NCI-H187 treated with DMSO at 0.1 percent for 48 hours (cell line): ENCODE measurements at places on chromosomes 7 and 10.
A peak's percentile ranks its signal among the peaks of the same experiment; 100 is the strongest.

- DNase-seq = no peak
These were observed 87.5 kb upstream of the PDCD4 start for GRCh38 chr10:110784198-110784597.

DNA sequence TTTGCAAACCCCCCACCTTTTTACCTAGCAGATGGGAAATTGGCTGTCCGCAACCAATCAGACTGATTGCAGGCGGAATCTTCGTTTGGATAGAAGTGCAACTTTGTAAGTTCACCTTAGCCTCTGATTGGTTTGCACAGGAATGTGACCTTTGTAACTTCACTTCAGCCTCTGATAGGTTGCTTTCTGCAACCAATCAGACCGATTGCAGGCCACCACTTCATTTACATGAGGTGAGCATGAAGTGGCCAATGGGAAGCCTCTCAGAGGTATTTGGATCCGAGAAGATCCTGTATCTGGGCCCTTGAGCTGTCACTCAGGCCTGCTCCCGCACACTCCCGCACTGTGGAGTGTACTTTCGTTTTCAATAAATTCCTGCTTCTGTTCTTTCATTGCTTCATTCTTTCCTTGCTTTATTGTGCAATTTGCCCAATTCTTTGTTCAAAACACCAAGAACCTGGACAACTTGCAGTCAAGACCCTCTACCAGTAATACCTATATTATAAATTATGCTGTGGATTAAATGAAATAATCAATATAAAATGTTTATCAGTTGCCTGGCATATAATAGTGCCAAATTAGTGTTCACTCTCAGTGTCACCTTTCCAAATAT is 491.4 kb downstream of the PLXNA4 start:
- DNase-seq = no peak

GRCh38 chr10:18059826-18060559 is 80.2 kb upstream of the CACNB2 start:
- DNase-seq = no peak

DNA sequence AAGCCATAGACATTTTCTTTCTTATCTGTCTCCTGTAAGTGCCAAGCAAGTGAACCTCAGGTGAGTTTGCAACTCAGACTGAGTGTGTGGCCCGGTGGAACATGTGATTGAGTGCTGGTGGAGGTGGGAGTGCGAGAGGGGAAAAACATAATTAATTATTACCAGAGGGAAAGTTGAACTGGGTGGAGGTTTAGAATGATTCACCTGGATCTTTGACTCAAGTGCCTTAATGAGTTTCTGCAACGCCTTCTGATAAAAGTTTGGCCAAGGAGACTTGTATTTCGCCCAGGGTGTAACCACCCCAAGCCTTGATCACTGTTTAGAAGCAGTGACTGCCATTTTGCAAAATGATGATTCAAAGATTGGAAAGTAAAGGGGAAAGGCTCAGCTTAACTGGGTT is 513.9 kb downstream of the GATA3 start:
- no peak for DNase-seq

GRCh38 chr10:107163881-107164861 is at the start of gene SORCS1:
TSS of gene SORCS1 (minus strand) at chr10:107164706.
- DNase-seq = no peak

DNA sequence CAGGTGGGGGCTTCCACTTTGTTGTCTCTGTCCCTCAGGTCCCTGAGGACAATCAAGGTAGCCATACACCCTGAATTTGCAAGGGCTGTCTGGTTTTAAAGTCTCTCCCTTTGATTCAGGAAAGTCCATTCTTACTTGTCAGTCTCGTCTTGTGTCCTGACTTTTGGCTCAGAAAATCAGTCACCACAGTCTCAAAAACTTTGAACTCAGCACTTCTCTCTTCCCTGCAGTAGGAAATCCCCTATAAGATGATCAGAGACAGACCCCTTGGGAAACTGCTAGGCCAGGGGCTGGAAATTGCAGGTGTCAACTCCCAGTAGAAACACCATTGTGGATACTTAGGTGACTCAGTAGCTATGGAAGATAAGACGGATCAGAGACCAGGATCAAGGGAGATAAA is 73.1 kb downstream of the CDC123 start:
- no peak for DNase-seq

- no peak for DNase-seq
These were observed 551.5 kb downstream of the KCNMA1 start for GRCh38 chr10:77086081-77086480.

DNA sequence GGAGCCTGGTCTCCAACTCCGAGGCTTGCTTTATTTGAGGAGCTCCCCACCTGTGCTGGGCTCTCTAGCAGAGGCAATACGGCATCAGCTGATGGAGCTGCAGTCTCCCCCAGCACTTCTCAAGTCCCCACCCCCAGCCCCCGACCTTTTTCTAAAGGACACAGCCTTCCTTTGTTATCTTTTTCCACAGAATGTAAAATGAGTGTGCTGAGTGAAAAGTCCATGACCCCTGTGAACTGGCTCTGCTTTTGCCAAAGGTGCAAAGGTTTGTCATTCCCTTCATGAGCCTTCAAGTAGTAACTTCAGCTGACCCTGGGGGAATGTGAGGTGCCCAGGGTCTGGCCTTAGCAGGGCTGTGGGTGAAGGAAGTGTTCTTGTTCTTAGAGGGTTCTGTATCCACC is 25.5 kb downstream of the LRRC4 start:
- no peak for DNase-seq

- DNase-seq = no peak
These were observed 7.7 kb upstream of the OPN1SW start for GRCh38 chr7:128783143-128783861.

DNA sequence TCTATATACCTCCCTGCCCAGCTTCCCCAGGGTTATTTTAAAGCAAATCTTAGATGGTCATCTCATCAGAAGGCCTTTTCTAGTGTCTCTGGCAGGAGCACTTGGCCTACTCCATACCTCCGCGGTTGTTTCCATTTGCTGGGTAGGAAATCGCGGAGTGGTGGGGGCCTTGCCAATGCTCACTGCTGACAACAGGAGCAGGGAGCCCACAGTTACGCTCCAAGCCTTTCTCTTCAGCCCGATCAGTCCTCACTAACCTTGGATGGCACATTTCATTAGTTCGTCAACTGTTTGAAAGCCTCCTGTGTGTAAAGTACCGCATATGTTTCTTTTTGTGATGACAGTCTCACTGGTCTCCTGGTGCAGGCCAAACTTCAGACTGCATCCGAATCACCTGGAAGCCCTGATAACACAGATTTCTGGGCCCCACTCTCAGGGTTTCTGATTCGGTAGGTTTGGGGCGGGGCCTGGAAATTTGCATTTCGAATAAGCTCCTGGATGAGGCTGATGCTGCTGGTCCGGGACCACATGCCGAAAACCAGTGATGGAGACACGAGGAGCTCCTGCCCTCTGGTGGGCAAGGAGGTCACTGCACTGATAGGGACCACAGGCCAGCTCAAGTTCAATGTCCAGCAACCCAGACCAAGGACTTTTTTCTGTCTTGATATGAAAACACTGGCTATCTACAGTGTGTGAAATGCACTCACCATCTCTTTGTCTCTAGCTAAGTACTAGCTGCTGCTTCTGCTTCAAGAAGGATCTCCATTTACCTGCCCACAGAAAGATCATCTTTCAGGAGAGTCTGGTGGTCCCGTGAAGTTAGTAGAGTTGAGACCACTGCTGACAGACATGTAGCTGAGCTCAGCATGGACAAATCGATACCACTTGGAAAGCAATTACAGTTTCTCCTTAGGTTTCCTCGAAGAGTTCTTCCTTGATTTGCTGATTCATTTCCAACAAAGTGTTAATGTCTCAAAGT is 14.0 kb downstream of the LRGUK start:
- DNase-seq = no peak

DNA sequence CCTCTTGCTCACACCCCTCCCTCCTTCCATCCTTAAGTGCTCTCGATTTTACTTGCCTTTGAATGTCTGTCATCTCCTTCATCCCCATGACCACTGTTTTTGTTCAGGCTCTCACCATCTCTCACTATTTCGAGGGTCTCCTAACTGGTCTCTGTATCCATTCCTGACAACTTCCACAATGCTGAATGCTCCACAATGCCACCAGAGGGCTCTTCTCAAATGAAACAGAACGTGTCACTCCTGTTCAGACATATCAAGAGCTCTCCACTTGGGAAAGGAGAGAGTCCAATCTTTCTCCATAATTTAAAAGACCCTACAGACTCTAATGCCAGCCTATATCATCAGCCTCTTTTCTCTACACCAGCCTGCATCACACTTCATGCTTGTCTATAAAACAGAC is 9.0 kb upstream of the SLC13A1 start:
- DNase-seq = no peak

DNA sequence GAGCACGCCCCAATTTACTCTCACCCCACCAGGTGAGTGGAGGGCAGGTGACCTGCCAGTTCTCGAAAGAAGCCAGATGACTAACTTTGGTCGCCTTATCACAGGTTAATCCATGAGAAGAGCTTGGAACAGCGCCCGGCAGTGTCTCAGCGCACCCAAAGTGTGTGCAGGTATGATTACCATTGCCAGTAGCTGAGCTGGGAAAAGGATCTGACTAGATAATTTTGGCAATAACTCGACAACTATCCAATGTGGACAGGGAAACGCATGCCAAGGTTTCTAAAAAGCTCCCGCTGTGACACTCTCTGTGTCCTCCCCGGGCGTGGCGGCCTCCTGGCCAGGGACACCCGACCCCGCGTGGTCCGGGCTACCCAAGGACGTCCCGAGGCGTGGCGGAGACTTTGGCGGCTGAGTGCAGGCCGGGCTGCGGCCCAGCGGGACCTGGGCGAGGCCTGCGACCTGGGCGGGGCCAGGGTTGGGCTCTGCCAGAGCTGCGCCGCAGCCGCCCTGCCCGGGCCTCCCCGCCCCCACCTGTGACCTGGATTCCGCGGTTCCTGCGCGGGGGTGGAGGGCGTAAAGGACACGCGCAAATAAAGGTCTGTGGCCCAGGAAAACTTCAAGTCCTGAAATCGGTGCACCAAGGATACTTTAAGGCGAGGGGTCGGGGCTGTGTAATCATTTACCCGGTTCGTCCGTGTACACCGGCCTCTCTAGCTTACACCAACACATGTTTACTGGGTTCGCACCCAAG is 13.7 kb upstream of the WAPL start:
- no peak for DNase-seq

DNA sequence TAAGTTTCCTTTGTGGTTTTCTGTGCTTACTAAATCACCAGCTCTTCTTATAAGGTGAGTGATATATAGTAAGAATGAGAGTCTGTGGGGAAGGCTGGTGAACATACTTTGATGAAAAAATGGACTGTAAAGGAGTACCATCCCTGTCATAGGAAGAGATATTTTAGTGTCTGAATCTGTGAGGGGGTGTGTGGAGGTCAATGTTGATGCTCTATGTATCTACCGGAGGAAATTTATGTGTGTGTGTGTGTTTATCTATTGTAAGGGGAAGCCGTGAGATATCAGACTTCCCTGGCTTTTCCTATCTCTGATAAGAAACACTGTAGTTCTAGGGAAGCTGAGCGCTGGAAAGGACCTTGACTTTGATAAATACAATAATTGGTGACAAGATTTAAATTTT is 179.0 kb downstream of the PCDH15 start:
- DNase-seq = no peak

DNA sequence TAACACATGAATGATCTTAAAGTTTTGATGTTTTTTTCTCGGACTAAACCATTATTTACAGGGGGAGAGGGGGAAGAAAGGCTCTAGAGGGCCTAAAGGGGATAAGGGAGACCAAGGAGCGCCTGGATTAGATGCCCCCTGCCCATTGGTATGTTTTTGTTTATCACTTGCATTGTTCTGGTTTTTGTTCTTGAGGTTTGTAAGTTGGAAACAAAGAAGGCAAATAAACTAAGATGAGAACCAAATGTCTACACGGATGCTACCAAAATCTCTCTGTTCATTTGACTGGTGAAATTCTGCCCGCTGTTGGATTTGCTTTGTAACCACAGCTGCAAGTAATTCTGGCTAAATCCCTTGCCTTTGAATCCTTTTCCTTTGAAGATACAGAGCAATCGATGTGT is 99.8 kb upstream of the MACROH2A2 start:
- DNase-seq = no peak

DNA sequence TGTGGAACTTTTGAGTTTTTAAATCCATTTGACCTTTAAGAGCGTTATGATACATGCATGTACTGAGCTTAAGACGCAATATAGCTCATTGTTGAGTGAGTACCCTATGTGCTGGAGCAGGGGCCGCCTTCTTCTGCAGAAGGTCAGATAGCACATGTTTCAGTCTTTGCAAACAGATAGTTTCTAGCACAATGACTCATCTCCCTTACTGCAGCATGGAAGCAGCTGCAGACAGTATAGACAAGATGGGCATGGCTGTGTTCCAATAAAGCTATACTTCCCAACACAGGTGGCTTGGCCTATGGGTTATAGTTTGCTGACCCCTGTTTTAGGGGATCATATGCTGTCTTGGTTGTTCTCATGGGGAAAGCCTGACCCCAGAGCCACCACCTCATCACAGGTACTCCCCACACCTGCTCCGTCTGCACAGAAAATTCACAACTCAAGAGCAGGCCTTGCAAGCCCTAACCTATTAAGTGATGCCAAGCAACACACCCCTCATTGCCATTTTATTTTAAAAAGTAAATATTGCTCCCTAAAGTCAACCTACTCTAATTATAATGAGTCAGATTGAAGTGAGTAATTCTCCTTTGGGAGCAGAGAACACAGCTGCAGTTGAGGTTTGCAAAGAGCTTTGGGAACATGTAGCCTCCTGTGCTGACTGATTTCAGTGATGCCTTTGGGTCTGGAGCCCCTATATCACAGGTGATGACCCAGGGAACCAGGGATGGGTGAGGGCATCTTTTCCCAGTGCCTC is 330.1 kb downstream of the PAXIP1 start:
- no peak for DNase-seq

- no peak for DNase-seq
These were observed 42.6 kb downstream of the DRGX start for GRCh38 chr10:49353026-49353894.

GRCh38 chr10:116371737-116372136 is 47.5 kb downstream of the CCDC172 start:
- DNase-seq = no peak

DNA sequence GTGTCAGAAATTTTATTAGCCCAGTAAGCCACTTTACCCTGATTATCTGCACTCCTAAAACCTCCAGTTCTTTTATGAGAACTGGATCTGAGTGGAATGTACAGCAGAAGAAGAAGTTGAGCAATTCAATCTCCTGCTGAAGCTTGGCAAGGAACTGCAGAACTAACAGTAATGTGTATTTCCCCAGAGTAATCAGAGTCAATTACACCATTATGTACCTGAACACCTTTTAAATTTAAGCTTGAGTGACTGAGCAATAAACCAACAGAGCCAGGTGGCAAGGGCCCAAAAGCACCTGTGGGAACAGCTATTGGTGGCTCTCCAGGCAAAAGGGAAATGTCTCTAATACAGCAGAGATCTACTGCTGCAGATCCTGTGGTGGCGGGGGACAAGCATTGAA is 40.1 kb upstream of the AKR1C2 start:
- DNase-seq = peak; percentile 72

DNA sequence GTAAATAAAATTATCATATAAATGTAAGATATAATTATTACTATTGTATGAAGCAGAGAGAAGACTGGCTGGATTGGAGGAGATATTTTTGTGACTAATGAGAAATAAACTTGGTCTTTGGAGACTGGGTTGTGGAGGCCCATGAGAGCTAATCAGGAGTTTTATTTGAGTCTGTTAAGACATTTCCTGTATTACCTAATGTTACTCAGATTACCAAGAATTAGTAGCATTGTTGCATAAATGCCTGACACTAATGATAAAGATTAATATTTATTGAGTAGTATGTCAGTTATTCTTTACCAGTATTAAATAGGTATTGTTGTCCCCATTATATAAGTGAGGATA is 7.1 kb downstream of the CCDC126 start:
- DNase-seq = no peak

- DNase-seq = no peak
These were observed 47.6 kb upstream of the RAPGEF5 start for GRCh38 chr7:22404421-22405023.

- DNase-seq = no peak
These were observed 16.1 kb downstream of the CCDC186 start for GRCh38 chr10:114157912-114158311.
